MG63 (cell line): ENCODE measurements at places on chromosomes 12 and 14. TPM values are rescaled to one million over a fixed set of nuclear protein-coding genes. Genes with fewer than 3 reads are reported as not detected.

LMNTD1 gene
- total RNA-seq: not detected in 2 replicates

RNU4-1 gene
- total RNA-seq: not detected in 2 replicates

PTPN6 gene
- total RNA-seq: not detected in 2 replicates

- no peak for DNase-seq
Measured at GRCh38 chr12:9936591-9936990, 4.4 kb upstream of the CLEC2A start.

- no peak for DNase-seq
Measured at GRCh38 chr12:109632342-109632741, 58.7 kb downstream of the MVK start.

DNA sequence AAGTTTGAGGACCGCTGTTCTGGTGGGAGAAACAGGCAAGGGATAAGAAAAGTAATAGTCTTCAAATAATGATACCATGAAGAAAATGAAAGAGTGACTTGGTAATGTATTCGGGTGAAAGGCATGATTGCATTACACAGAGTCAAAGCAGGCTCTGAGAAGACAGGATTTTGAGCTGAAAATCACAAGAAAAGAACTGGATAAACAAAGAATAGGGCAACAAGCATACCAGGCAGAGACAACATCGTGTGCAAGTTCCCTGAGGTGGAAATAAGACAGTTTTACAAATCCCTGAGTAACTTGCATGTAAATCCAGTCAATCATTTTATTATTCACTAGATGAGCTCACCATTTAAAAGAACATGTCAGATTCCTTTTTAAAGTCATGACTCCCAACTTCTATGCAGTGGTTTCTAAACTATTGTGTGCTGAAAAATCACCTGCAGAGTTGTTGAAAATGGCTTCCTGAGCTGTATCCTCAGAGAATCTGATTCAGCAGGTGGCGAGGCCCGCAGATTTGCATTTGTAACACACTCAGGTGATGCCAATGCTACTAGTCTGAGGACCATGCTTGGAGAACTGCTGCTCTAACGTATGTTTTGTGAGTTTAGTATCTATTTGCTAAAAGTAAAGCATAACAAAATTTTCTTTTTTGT lies 133.0 kb upstream of the ABCD2 start:
- DNase-seq: no peak

DNA sequence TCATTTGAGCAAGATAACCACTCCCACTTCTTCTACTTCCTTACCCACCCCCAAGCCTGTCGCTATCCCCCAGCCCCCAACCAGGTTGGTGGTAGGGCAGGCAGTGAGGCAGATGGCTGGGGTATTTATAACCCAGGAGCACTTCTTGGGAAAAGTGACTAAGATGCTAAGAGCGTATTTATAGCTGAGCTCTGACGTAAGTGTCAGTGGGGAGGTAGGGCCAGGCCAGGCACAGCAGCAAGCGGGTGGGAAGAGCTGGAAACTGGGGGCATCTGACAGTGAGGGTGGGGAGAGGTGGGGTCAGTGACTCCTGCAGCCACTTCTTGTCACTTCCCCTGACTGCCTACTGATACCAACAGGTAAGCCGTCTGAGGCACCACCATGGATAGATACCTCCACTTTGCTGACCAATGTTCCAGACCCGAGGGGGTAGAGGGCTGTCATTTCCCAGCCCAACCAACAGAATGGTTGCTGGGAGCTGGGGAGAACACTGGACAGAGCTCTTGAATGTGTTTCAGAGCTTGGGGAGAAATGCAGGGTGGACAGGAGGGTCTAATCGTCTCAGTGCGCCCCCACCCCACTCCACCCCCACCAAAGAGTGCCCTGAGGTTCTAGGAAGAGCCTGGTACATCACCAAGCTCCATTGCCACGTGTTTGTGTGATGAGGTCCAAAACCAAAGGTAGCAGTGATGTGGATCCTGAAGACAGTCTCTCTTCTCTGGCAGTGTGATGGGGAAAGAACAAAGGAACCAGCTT lies 2.7 kb upstream of the INHBE start:
- no peak for DNase-seq

GRCh38 chr12:10701131-10701681 lies 21.9 kb downstream of the YBX3 start:
- no peak for DNase-seq

- DNase-seq: no peak
Measured at GRCh38 chr12:91690531-91690930, 455.1 kb downstream of the BTG1 start.

- no peak for DNase-seq
Measured at GRCh38 chr14:92787554-92787953, 6.6 kb upstream of the GOLGA5 start.

DNA sequence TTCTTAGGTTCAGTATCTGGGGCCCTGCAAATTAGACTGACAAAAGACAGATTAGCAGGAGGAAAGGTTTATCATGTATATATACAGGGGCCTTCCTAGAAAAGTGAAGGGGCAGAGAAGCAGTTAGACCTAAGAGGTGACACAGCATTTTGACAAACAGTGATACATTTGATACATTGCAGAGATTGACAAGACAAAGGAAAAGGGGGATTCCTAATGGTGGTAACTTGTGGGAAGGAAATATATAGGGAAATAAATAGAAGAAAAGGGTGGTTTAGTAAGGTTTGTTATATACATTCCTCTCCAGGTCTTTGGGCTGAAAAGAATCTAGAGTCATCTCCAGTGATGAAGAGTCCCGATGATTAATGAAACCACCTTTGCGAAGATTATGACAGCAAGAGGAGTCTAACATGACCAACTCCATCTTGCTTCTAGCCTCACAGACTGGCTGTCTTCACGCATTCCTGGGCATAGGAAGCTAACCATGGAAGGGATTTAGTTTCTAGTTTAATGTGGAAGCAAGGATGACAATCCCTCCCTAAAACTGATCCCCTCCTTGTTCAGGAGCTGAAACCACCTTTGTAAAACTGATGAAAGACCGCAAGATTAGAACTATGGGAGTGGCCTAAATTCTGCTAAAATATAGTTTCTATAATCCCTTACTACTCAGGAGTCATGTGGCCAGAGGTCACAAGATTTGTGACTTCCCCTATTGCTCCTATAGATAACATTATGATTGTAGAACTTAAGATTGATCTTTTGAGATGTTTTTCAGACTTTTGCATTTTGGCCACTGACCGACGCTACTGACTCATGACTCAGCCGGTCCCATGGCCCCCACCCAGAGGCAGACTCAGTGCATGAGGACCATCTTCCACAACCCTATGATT lies 31.1 kb upstream of the CPM start:
- DNase-seq: no peak

- DNase-seq: no peak
Measured at GRCh38 chr14:61104358-61104757, 123.3 kb downstream of the SLC38A6 start.

DNA sequence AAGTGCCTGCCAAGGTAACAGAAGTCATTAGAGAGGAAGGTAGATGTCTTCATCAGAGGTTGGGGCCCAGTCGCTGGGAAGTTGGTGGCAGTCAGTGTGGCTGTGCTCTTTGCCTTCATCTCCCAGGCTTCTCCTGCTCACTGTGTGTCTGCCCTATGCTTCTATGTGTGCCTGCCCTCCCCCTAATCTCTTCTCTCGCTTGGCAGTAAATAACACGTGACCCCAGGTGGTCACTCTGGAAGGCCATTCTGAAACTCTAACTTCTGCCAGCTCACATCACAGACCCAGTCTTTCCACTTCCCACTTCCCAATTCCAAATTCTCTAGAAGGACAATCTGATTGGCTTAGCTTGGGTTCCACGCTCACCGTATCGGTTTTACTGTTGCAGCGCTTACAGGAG lies 9.3 kb downstream of the ZNF664 start:
- DNase-seq: no peak
